ENCODE measurements at places on chromosomes 1 and 21. TPM values are rescaled to one million over a fixed set of nuclear protein-coding genes. Genes with fewer than 3 reads are reported as not detected.
A peak's percentile ranks its signal among the peaks of the same experiment; 100 is the strongest.

The LSM10 gene
- 59.2 TPM for total RNA-seq

DNA sequence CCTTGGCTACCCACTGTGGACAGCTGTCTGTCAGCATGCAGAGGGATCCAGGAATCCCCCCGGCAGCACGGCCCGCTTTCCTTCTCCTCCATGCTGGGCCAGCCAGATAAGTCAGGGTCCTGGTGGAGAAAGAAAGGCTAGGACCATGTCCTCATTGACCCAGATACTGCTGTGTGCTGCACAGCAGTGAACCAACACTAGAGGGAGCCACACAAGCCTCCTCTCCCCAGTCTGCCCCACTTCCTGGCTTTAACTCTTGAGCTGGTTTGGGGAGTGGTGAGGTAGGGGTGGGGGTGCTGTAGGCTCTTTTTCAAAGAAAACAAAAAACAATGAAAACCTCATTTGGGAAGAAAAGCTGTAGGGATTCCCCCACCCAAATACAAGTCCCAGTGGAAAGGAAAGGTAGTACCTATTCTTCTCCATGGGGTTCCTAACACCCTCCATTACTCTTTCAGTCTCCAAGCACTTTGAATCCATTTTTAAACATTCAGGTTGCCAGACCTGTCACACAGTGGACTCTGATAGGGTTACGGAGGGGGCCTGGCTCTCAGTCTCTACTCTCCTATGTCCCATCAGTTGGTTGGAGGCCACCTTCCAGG is 84.9 kb upstream of the CD1D start:
- DNase-seq: peak; percentile 30

- no peak for DNase-seq
Observed at GRCh38 chr1:233791721-233792120, 112.8 kb upstream of the SLC35F3 start.

- no peak for DNase-seq
Observed at GRCh38 chr1:183595537-183595936, 5.3 kb upstream of the NCF2 start.

DNA sequence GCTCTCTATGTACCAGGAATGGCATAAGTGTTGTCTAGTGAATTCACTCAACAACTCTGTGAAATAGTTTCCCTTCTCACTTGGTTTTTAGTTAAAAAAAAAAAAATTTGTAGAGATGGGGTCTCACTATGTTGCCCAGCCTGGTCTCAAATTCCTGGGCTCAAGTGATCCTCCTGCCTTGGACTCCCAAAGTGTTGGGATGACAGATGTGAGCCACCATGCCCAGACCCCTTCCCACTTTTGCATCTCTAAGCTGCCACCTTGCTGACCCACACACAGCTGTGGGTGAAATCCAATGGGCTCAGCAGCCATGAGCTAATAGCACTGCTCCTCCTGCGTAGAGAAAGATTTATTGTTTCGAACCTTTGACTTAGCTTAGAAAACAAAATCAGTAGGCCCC is 33.5 kb downstream of the NEK2 start:
- DNase-seq: no peak

DNA sequence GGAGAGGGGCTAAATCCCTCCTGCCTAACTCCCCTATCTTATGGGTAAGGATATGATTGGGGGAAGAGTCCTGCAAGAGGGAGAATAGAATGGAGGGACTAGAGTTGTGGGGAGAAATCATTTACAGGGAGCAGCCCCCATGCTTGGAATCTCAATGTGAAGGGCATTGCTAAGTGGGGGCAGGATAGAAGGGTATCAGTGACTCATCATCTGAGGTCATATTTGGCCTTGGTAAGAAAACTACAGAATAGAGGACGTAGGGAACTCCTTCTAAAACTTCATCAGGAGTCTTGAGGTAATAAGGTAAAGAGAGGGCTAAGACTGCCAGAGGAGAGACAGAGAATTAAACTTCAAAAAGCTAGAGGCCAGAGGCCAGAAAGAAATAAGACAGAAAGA is 487 bp downstream of the HJV start:
- DNase-seq: no peak

Measured in left cardiac atrium (tissue), 4 donors.